ENCODE measurements at places on chromosomes 4 and X. TPM values are rescaled to one million over a fixed set of nuclear protein-coding genes. Genes with fewer than 3 reads are reported as not detected.

GAB1 gene
- 0.26 TPM for total RNA-seq

TLR2 gene
- total RNA-seq = 3.9 TPM

DNA sequence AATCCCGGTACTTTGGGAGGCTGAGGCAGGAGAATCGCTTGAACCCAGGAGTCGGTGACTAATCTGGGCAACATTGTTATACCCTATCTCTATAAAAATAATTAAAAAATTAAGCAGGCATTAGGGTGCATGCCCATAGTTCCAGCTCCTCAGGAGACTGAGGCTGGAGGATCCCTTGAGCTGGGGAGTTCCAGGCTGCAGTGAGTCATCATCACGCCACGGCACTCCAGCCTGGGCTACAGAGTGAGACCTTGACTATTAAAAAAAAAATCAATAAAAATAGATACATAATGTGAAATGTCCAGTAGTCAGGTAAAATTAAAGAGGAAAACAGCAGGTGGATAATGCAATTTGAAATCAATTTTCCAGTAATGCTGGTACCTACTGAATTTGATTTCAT lies 14.6 kb downstream of the ADGRL3 start:
- DNase-seq = no peak
- no peaks in the 10 kb centered on the region for H3K4me1 ChIP-seq
- no peak overlapping the region for H3K27ac ChIP-seq
- no peak overlapping the region for H3K4me3 ChIP-seq
- H3K27me3 ChIP-seq = no peaks in the 10 kb centered on the region

DNA sequence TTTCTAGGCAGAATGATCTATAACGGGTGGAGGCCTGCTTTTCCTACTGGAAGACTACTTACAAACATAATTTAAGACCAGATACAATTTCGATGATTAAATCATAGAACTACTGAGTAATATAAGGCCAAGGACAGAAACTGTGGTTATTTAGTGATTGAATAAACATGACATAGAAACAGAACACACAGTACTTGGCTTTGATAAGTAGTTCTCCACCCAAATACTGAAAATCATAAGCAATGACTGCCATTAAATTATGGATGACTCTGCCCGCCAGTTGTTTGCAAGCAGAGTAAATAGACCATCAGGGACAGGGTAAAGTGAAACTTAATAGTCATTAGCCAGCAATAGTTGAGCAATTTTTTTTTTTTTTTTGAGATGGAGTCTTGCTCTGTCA lies 17.2 kb upstream of the SMIM14 start:
- DNase-seq = no peak
- no peak overlapping the region for H3K4me3 ChIP-seq
- H3K27ac ChIP-seq = no peak overlapping the region
- H3K27me3 ChIP-seq = no peaks in the 10 kb centered on the region

GRCh38 chr4:81272671-81273070 lies 57.6 kb upstream of the PRKG2 start:
- H3K36me3 ChIP-seq = no peaks in the 10 kb centered on the region
- H3K4me1 ChIP-seq = no peaks in the 10 kb centered on the region
- no peak overlapping the region for H3K27ac ChIP-seq
- DNase-seq = no peak
- H3K4me3 ChIP-seq = no peak overlapping the region
- H3K27me3 ChIP-seq = no peaks in the 10 kb centered on the region

DNA sequence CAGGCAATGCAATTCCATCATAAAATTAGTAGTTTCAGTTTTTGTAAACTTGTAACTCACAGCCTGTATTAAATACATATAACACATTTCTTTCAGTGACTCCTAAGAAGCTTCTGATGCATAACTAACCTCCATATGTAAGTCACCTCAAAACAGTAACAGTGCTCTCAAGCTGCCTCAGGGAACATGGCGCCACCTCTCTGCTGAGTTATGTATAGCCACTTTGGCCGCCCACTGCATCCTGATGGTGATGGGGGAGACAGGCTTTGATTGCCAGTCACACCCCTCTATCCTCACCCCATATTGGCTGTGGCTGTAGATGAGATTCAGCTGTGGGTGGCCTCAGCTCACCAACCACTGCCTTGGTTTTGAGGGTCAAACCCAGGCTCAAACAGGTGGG lies 54.3 kb downstream of the LRBA start:
- no peak overlapping the region for H3K4me3 ChIP-seq
- peaks cover 4% of the 10 kb centered on the region for H3K4me1 ChIP-seq
- no peak overlapping the region for H3K27ac ChIP-seq
- H3K27me3 ChIP-seq = no peaks in the 10 kb centered on the region

DNA sequence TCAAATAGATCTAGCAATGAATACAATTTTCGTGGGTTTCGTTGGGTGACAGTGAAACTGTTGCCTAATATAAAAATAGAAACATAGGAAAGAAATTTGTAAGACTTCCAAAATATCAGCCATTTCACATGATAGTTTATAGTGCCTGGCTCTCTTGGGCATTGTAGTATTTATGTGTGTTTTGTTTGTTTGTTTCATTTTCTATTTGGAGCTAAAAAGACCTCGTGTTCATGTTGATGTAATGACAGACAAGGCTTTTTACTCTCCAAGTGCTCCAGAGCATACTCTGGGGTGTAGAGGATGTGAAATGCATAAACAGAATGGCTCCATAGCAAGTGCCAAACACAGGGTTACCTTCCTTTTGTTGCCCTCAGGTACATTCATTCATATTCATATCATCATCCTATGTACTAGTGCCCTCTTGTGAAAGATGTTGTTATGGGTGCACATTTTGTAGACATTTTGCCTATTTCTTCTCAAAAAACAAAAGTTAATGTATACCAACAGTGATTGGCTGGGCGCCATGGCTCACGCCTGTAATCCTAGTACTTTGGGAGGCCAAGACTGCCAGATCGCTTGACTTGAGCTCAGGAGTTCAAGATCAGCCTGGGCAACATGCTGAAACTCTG lies 100.7 kb upstream of the AMOT start:
- H3K36me3 ChIP-seq = no peaks in the 10 kb centered on the region
- DNase-seq = no peak
- H3K27ac ChIP-seq = no peak overlapping the region
- H3K4me3 ChIP-seq = no peak overlapping the region

- no peaks in the 10 kb centered on the region for H3K4me1 ChIP-seq
- H3K27me3 ChIP-seq = no peaks in the 10 kb centered on the region
- no peaks in the 10 kb centered on the region for H3K36me3 ChIP-seq
- no peak overlapping the region for H3K4me3 ChIP-seq
- DNase-seq = peak; percentile 2
These were observed 42.2 kb downstream of the SMIM10L2A start for GRCh38 chrX:135463937-135464336.

DNA sequence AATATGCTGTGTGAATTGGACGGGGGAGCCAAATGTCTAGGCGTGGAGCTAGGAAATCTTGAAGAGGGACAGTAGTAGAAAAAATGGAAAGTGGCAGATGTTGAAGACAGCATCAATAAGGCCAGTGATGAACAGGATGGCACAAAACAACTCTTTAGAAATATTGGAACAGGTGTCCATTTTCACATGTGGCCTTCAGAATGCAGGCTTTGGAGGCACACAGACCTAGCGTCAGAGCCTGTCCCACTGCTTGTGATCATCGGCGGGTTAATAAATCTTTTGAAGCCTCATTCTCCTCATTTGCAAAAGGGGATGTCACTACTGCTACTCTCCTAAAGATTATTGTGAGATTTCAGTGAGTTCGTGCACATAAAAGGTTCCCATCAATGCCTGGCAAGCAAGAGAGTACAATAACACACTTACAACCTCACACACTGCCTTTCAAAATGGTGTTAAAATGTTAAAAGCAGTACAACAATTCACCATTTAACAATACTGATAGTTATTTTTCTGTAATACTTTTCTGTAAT lies 2.4 kb downstream of the PDLIM3 start:
- DNase-seq = no peak
- H3K27me3 ChIP-seq = peaks cover 21% of the 10 kb centered on the region
- H3K36me3 ChIP-seq = no peaks in the 10 kb centered on the region
- H3K4me3 ChIP-seq = no peak overlapping the region
- H3K27ac ChIP-seq = no peak overlapping the region

- peaks cover 14% of the 10 kb centered on the region for H3K4me1 ChIP-seq
- H3K36me3 ChIP-seq = no peaks in the 10 kb centered on the region
- DNase-seq = no peak
- no peak overlapping the region for H3K27ac ChIP-seq
- no peak overlapping the region for H3K4me3 ChIP-seq
These were observed 7.6 kb downstream of the WFS1 start for GRCh38 chr4:6277139-6277802.

DNA sequence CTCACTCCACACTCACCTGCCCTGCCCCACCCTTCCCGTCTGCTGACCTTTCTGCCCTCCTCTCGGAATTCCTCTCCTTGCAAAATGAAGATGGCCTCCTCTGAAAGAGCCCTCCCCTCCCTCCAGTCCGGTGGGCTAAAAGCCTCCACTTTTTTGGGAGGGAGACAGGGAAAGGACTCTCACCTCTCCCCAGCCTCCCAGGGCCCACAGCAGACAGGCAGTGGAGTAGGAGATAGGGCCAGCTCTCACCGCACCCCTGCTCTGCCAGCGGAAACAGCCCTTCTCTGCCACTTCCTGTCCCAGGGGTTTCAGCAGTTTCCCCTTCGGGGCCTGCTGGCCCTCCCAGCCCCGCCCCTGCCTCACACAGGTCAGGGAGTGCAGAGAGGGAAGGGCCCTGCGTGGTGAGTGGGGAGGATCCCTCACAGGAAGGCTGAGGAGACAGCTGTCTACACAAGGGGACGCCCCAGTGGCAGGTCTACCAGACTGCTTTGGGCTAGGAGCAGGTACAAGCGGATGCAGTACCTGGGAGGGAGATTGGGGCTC lies 18.2 kb downstream of the ELF4 start:
- H3K27ac ChIP-seq = peak overlapping the region; percentile 69
- no peaks in the 10 kb centered on the region for H3K36me3 ChIP-seq
- peaks cover 79% of the 10 kb centered on the region for H3K4me1 ChIP-seq

DNA sequence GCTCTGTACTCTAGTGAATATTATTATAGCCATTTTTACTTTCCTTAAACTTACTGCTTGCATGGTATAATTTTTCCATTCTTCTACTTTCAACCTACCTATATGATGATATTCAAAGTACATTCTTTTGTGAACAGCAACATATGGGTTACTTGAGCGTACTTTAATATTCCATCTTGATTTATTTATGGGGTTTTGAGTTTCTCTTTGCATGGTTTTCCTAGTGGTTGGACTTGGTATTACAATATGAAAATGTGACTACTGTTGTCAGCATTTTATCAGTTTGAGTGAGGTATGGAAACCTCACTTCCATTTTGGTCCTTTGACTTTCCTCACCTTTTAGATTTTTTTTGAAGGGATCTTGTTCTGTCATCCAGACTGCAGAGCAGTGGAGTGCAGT lies 35.9 kb downstream of the ADGRG4 start:
- no peaks in the 10 kb centered on the region for H3K27me3 ChIP-seq
- H3K27ac ChIP-seq = no peak overlapping the region
- DNase-seq = no peak
- H3K4me1 ChIP-seq = no peaks in the 10 kb centered on the region

DNA sequence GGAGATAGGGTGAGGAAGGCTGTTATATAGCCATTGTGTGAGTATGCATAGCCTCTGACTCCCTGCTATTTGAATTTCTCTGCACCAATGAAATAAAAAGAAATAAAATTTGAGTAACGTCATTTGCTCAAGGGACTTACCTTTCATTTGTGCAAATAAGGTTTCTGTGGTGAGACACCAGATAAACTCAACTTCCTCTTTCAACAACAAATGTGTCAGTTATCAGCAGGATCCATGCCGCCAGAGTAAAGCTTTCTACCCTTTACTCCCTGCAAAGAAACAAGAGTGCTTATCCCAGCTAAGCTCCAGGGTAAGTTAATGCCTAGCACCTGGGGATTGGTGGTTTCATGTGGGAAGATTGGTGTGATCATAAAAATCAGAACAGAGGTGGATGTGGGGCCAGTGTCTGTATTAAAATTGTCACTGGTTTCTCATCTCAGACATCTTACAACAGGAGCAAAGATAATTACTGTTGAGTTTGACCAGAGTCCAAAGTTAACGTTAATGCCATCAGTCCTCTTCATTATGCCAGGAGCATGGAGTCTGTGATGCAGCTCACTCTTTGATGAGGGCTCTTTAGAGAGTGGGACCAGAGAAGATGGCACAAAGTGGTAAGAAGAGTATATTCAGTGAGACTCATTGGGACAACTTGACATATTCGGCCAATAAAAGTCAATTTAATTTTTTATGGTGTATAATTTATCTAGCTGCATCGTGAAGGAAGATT lies at the start of gene P2RY10:
Gene P2RY10 (plus strand): TSS at position 206 of the 727 bp plus-strand sequence. CDS start 15,130 bp downstream, outside the sequence.
- peak; percentile 78 for DNase-seq
- H3K27me3 ChIP-seq = no peaks in the 10 kb centered on the region
- H3K4me1 ChIP-seq = peaks cover 45% of the 10 kb centered on the region
- H3K36me3 ChIP-seq = no peaks in the 10 kb centered on the region
- H3K27ac ChIP-seq = peak within 1 kb of the TSS; percentile 68

DNA sequence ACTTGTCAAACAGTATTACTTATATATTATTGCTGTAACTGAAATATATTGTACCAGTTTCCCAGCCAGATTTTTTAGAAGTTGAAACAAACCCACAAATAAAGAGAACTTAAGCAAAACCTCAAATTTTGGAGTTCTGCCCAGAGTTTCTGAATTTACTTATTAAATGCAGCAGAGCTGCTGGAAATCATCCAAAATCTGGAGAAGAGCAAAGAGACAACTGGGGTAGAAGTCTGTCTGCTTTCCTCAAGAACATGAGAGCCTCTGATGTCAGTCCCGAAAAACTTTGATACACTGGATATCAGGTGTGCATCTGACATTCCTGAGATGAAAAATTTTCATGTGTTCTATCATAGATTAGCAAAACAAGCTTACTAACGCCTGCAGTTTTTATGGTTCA lies 325.9 kb downstream of the NR3C2 start:
- H3K4me1 ChIP-seq = no peaks in the 10 kb centered on the region
- DNase-seq = no peak
- H3K4me3 ChIP-seq = no peak overlapping the region
- H3K27ac ChIP-seq = no peak overlapping the region

GRCh38 chr4:143021384-143021783 lies 163.3 kb upstream of the USP38 start:
- H3K4me1 ChIP-seq = no peaks in the 10 kb centered on the region
- no peak overlapping the region for H3K27ac ChIP-seq
- no peaks in the 10 kb centered on the region for H3K36me3 ChIP-seq
- H3K27me3 ChIP-seq = no peaks in the 10 kb centered on the region
- H3K4me3 ChIP-seq = no peak overlapping the region

GRCh38 chr4:11451716-11452115 lies 23.0 kb upstream of the HS3ST1 start:
- no peaks in the 10 kb centered on the region for H3K36me3 ChIP-seq
- no peaks in the 10 kb centered on the region for H3K27me3 ChIP-seq
- no peaks in the 10 kb centered on the region for H3K4me1 ChIP-seq
- no peak overlapping the region for H3K4me3 ChIP-seq
- DNase-seq = no peak
- no peak overlapping the region for H3K27ac ChIP-seq

DNA sequence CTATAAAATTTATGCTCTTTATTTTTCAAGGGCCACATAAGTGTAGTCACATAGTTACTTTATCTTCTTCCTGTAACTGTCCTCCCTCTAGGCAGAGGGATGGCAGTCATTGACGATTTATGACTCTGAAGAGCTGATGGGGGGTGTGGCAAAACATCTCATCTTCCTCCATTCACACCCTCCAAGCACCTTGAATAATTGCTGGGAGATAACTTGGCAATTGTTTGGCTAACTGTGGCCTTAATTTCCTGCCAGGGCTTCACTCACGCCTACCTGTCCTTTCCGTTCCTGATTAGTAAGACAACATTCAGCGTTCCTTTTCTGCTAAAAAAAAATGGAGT lies 329.2 kb downstream of the ARHGAP10 start:
- peak overlapping the region; percentile 39 for H3K4me3 ChIP-seq
- peak overlapping the region; percentile 70 for H3K27ac ChIP-seq
- H3K27me3 ChIP-seq = no peaks in the 10 kb centered on the region
- no peak for DNase-seq
- peaks cover 60% of the 10 kb centered on the region for H3K4me1 ChIP-seq
